ENCODE measurements at places on chromosomes 6 and 20.

DNA sequence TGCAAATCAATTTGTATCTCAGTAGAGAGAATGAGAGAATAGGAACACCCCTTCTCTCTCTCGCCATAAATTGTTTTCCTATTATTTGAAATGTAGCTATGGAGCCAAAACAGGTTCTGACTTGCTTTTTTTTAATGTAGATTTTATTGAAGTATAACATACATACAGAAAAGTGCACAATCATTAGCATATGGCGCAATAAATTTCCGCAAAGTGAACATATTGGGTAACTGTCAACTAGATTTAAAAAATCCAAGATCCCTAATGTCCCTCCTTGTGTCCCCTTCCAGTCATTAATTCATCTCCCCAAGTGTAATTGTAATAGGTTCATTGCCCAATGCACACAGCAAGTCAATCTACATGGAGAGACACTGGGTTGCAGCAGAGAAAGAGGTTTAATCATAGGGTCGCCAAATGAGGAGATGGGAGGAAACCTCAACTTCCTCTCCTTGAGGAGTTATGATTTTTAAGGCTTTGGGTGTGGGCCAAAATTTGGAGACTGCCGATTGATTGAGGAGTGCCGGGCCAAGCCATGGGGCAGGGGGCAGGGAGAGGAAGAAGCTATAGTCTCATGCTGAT lies 43.3 kb upstream of the TGM3 start:
- DNase-seq = no peak

- no peak for DNase-seq
Observed at GRCh38 chr20:53362736-53363135, 230.9 kb downstream of the ZNF217 start.

- no peak for DNase-seq
Observed at GRCh38 chr6:161218222-161218621, 55.6 kb downstream of the AGPAT4 start.

GRCh38 chr6:85451565-85452306 lies 1.9 kb downstream of the NT5E start:
- peak; percentile 47 for DNase-seq

GRCh38 chr6:12335131-12335527 lies 45.0 kb downstream of the EDN1 start:
- no peak for DNase-seq

DNA sequence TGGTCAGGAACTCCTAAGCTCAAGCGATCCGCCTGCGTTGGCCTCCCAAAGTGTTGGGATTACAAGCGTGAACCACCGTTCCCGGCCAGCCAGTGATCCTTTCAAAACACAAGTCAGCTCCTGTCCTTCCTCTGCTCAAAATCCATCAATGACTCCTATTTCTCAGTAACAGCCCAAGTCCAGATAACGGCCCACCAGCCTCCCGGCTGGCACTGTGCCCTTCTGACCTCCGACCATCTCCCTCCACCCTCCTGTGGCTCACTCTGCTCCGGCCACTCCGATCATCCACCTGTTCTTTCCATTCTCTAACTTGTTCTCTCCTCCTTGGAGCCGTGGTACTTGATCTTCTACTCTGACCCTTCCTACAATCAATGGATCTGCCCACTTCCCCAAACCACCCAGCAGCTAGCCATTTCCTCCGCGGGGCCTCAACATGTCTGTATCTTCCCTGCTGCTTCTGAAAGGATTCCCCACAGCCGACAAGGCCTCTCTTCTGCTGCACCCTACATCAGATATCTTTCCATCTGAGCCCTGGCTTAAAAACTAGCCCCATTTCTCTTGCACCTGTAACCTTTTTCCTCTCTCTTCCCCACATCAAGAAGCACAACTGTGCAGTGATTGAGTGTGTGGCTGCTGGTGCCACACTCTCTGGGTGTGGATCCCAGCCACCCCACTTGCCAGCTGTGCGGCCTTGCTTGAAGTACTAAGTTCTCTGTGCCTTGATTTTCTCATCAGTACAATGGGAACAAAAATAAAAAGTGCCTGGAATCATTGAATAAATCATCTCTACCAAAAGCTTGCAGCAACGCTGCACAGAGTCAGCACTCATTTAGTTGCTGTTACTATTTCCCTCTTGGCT lies 6.1 kb upstream of the ZMYND8 start:
- DNase-seq = no peak

DNA sequence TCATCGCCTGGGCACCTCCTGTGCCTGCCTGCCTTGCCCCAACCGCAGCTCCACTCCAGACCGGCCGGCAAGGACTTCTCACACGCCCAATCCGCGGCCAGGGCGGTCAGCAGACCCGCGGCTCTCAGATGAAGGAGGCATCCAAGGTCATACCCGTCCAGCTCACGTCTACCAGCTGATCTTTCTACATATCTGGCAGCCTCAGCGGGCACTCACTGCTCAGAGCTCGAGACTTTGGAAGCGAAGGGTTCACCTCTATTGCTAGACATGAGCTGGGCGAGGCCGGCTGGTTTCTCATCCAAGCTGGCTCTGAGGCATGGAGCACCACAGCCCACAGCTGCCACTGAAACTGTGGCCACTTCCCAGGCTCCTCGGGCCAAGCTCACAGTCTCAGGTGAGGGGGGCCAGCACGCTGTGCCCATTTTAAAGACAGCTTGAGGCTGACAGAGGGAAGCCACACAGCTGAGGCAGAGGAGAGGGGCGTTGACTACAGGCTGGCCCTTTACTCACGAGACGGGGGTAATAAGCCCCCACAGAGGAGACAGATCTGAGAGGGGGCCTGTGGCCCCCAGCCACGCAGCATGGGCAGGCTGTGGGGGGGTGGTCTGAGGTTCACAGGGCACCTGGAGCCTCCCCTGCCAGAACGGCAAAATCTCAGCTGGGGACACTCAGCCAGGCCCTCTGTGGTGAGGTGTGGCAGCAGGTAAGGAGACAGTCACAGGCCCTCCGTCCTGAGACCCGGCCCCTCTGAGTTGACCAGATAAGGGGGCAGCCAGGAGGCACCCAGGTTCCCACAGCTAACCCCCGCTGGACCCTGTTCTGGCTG lies 2.0 kb downstream of the LAMA5 start:
- no peak for DNase-seq

DNA sequence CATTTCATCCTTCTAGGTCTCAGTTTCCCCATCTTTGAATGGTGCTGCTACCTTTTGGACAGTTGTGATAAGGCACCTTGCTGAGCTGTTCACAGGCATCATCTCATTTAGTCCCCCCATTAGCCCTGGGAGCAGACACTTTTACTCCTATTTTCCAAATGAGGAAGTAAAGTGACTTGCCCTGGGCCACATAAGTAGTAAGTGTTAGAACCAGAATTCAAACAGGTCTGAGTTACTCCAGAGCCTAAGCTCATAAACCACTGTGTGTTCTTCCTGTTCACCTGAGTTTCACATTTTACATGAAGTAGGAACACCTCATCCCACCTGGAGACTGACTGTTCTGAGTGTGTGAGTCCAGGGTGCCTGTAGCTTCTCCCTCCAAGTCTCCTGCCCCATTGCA lies 43.5 kb upstream of the EPB41L1 start:
- DNase-seq = no peak

DNA sequence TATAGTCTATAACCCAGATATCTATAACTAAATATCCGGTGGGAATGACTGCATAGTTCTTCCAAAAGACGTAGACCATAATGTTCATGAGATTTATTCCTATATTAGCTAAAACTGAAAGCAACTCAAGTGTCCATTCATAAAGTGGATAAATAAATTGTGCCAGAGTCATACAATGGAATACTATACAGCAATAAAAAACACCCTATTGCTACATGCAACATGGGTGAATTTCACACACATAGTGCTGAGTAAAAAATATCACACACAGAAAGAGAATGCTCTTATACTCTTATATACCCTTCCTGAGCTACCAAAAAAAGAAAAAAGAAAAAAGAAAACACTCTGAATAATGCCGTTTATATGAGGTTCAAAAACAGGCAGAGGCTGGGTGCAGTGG lies 6.9 kb downstream of the TNXB start:
- no peak for DNase-seq

DNA sequence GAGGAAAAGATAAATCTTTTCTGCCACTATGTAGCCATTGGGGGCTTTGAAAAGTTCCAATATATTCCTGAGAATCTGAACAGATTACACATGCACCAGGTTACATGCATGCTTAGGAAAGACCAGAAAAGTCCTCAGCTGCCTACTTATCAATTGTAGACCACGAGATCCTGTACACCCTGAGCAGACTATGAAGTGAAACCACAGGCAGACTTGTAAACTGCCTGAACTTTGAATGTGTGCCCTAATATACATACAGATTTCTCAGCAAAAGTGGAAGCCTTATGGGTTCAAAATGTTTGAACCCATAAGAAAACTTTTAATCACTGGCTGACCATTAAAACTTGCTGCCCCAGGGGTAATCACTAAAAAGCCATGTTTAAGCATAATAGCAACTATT lies 273.5 kb upstream of the RUNX2 start:
- no peak for DNase-seq

GRCh38 chr6:705047-705446 lies 12.1 kb upstream of the EXOC2 start:
- DNase-seq = no peak

GRCh38 chr20:5153612-5154542 lies 27.1 kb downstream of the CDS2 start:
- no peak for DNase-seq

GRCh38 chr6:148492654-148493290 lies 150.1 kb downstream of the SASH1 start:
- DNase-seq = no peak

DNA sequence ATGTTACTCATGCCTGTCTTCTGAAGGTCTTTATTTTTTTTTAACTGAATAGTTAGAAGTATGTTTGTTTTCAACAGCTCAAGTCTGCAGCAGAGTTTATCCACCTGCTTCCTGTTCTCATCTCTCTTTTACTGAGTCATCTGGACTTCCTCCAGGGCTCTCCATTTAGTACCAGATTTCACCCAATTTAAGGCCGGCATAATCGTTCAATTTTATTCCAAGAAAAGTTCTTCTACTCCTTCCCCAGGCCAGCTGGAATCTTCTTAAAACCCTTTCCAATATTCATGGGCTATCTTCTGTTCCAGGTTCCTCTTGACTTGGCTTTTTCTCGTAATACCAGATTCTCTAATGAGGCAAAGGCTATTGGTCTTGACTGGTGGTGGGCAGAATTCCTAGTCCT lies 79.0 kb upstream of the LAMA2 start:
- DNase-seq = no peak

DNA sequence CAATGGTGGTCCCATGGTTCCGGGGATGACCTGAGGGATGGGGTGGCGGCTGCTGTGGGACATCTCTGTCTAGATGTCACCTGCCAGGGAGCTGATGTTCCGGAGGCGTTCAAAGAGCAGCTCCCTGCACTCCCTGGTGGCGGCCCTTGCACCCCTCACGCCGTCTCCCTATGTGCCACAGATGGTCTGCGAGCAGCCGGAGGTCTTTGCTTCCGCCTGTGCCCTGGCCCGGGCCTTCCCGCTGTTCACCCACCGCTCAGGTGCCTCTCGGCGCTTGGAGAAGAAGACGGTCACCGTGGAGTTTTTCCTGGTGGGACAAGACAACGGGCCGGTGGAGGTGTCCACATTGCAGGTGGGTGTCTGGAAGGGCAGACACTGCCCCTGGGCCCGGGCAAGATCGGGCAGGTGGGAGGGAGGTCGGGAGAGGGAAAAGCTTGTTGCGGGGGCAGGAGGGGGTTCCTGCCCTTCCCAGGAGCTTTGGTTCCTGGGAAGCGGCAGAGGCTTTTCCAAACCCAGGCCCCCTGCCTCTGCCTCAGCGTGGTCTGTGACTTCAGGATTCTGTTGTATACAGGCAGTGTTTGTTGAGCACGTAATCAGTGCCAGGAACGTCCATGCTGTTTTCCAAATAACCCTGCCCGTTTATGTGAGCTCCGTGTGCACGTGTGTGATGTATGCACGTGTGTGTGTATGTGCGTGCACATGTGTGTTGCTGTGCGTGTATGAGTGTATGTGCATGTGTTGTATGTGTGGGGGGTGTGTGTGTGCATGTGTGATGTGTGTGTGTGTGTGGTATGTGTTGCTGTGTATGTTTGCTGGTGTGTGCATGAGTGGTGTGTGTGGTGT lies 1.9 kb downstream of the NPEPL1 start:
- DNase-seq = no peak

- DNase-seq = no peak
Observed at GRCh38 chr6:105109955-105110895, 69.6 kb downstream of the POPDC3 start.

DNA sequence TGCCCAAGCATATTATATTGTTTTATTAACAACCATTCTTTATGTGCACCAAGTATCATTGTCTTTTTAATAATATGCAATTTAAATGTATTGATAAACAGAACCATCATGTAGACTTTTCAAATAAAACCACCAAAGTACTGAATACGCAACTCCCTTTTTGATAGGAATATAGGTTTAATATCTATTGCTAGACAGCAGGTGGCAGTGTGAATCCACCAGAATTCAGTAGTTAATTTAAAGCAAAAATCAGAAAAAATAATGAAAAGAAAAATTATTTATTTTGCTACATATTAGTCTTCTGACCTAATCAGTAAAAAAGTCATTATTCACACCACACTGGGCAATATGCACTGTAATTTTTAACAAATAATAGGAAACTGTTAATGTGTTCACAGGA lies 143.7 kb downstream of the KLHL32 start:
- no peak for DNase-seq

GRCh38 chr6:65964261-65964660 lies 257.2 kb upstream of the EYS start:
- no peak for DNase-seq

GRCh38 chr20:17969884-17970409 lies 1.1 kb downstream of the MGME1 start:
- peak; percentile 59 for DNase-seq

- DNase-seq = no peak
Observed at GRCh38 chr20:43542161-43542560, 16.7 kb upstream of the SGK2 start.

- DNase-seq = no peak
Observed at GRCh38 chr6:11595903-11596302, 58.4 kb downstream of the TMEM170B start.

DNA sequence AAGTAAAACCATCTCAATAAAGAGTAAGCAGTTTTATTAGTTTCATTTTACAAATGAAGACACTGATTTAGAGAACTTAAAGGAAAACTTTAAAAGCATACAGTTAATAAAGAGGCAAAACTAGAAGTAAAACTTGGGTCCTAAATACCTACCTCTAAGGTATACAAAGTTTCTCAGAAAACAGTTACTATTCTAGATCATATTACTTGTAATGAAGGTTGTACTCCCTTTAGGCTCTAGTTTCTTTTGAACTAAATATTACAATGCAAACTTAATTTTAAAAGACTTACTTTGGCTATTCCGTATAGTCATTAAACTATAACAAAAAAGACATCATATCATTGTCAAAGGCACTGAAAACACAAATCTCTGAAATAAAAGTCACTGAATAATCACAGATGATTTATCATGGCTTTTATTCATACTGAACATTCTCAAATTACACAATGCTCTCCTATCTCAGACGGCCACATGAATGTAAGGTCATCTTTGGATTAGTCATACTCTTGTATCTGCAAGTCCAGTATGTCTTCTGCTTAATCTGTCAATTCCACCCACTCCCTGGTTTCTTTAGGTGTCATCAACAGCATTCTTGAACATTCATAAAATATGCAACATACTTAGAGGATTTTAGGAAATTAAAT lies 361.6 kb upstream of the RUNX2 start:
- DNase-seq = peak; percentile 86

- no peak for DNase-seq
Observed at GRCh38 chr20:50323209-50323608, 132.6 kb downstream of the CEBPB start.

All from foreskin melanocyte (primary cell).